CD4-positive, alpha-beta T cell treated with Interleukin-6 at 100 ng/mL for 8 hours (primary cell): ENCODE measurements at places on chromosomes 12 and 14.

DNA sequence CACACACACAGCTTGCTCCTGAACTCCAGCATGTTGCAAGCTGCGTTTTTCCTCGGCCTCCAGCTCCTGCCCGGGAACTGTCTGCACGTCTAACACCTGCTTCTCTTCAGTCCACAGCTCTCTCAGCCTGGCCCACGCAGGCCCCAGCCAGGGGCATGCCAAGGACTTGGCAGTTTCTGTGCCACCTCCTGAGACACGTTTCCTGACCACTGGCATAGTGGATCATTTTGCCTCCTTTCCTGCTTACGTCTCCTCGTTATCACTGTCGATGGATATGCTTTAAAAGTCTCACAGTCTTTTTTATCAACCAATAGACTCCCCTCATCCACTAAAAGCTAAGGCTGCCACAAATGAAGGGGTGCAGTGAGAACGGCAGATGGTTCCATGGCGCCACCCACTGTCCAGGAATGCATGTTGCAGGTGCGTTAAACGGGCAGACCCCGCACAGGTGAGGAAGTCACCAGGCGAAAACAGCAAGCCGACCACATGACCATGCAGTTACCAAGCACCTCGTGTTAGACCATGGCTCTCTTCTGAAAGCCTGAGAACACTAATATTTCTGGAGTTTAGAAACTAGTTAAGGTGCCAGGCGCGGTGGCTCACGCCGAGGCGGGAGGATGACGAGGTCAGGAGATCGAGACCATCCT, 14.7 kb upstream of the TEAD4 start:
- DNase-seq, result peak; percentile 17

- DNase-seq, result no peak
Observed at GRCh38 chr14:74737753-74738325, 24.9 kb downstream of the FCF1 start.

- DNase-seq, result no peak
Observed at GRCh38 chr12:148676-149416, 65.1 kb downstream of the SLC6A12 start.

DNA sequence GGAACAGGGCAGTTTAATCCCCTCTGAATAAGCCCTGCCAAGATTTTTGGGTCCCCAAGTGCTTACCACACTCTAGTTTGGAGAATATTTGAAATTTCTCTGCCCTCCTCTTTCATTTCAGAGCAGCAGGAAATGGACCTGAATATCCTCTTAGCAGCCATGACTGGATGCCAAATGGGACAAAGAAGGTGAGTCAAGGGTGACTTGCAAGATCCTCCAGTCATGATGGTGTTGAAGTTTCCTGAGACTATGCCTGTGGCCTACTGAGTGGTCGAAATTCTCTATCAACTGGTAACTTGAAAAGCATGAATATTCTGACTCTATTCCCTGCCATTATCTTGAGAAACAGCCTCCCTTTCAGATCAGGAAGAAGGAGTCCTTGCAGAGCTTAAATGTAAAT, 1674.7 kb upstream of the SEL1L start:
- DNase-seq, result no peak

GRCh38 chr12:52364061-52364460, 3.2 kb downstream of the KRT85 start:
- no peak for DNase-seq

DNA sequence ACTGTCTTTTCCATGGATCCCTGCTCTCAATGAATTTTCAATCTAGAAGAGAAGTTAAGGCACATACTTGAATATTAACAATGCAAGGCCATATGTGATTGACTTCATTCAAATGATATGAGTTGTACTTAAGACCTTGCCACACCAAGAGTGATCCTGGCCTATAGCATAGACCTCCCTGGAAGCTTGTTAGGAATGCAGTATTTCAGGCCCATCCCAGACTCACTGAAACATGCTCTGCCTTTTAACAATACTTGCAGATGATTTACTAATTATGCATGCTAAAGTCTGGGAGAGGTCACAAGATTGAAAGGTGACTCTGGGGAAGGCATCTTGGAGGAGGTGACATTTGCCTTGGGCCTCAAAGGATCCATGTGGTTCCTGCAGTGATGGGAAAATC, 43.2 kb downstream of the RFX4 start:
- DNase-seq, result no peak
